Neuronal stem cell (in vitro differentiated cells): ENCODE measurements at places on chromosomes 5 and 9.

DNA sequence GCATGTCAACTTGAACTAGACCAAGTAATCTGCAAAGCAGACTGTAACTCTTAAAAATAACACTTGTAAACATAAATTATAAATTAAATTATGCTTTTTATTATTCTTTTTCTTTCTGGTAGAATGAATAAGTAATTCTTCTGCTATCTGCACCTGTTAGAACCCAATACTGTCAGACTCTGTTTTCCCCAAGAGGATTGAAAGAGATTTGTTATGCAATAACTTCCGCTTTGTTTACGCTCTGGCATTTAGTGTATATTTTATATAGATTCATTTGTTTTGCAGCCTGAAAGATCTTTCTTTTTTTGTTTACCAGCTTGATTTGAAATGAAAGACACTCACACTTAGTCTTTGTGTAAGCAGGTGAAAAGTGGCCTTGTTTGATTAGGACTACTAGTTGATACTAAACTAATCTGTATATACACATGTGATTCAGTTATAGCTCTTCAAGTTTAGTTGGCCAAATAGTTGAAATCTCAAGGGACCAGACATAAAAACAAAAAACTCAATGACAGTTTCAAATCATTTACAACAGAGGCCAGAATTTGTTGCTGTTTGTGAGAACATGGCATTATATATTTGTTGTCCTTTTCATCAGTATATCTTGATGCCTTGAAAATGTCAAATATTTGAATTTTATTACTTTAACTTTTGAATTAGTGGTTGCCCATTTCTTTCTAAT is 155.8 kb downstream of the PBX3 start:
- no peak for DNase-seq

- DNase-seq: no peak
Observed at GRCh38 chr9:20640331-20641187, 18.3 kb upstream of the MLLT3 start.

DNA sequence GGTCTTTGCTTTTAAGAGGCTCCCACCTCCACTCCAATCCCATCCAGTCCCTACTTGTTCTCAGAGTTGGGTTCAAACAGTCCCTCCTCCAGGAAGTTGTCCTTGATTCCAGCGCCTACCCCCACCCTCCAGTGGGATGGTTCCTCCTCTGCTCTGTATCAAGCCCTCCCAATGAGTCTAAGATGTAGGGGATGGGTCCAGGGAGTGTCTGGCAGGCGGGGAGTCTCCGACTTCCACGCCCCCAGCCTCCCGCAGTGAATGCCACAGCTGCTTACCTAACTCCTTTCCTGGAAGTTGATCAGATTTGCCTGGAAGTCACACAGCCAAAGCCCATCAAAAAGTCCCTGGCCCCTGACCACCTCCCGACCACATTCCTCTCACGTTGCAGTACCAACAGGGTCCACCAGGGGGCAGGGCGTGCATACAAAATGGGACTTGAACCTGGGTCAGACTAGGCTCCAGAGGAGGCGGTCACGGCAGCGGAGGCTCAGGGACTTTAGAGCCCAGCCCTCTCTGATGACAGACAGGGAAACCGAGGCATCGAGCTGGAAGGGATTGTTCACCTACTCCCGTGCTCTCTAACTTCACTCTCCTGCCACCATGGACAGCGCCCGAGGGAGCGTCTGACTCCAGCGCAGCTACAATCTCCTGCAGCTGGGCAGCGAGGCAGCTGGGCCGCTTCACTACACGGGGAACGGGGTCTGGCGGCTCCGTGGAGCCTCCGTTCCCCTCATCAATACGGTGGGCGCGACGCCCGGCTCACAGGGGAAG is 25.0 kb upstream of the TDRD7 start:
- DNase-seq: peak; percentile 73

DNA sequence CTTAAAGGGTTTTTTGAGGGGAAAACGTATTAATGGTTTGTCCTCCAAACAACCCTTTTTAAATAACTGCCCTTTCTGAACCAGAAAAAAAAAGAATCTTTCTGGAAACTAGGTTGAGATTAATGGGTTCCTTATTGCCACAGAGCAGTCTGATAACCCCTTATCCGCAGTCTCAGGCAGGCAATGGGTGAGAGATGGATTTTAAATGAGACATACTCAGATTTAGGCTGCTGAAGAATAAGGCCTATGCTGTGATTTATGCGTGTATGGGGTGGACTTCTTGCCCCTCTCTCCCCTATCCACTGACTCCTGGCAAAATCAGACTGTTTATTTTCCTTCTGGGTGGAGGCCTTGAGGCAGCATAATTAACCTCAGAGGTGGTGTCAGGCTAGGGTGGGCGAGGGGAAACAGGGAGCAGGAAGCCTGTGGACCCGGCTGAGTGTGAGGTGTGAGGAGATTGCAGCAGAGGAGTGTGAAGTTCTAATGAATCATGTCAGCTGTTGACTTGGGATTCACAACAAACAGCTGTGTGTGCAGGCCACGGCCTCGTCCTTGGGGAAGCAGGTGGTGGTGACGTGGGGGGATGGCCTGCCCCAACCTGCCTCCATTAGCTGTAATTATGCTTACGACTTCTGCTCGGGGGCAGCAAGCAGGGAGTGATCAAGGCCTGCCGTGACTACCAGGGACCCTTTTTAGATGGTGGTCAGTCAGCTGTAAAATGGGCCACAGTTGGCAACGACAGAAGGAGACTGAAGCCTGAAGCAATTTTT is 196.4 kb downstream of the SEMA6A start:
- DNase-seq: no peak

DNA sequence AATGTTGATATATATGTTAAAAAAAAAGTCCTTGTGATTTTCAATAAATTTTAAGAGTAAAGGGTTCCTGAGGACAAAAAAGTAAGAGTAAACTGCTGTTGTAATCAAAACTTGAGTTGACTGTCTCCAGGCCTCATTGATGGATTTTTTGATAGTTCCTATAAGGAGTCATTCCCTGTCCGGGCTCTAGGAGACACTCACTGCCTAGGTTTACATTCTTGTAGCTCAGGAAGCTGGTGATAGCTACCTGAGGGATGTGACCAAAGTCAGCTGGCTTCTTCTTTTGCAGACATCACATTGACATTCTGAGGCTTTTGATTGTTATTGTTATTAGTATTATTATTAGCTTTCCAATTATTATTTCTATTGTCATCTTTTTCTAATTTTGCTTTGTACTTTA is 116.5 kb upstream of the FBXL7 start:
- DNase-seq: no peak

DNA sequence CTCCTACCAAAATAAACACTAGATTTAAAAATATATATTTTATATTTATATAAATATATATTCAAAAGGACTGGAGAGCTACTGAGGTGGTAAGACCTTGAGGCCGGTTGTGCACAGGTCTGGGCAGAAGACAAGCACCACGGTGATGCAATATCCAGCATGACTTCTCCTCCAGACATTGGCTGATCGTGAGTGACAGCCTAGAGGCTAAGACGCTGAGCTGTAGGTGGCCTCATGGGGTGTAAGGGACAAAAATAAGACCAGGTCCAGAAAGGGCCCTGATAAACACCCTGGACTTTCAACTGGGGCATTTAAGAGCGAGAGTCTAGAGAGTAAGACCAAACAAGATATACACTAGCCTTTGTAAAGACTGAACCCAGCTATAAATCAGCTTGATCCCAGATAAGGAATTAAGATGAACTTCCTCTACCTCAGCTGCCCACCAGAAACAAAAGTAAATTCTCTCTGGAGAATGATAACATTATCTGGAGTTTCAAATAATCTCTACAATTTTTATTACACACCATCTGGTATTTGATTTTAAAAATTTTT is 14.2 kb upstream of the C5orf47 start:
- DNase-seq: no peak

DNA sequence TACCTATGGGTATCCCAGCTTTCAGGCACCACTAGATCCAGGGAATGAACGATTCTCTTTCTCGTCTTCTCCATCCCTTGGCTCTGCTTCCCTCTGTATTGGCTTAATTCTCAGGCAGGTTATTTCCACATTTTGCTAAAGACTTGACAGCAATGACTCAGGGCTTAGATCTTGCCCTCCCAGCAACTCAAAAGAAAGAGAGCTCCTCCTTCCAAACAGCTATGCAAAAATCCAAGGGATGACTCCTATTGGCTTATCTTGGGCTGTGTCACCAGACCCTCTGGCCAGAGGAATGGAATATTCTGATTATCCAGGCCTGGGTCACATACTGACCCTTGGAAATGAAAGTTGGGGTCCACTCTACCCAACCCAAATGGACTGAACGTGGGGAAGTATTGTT is 270.2 kb downstream of the NTRK2 start:
- no peak for DNase-seq

DNA sequence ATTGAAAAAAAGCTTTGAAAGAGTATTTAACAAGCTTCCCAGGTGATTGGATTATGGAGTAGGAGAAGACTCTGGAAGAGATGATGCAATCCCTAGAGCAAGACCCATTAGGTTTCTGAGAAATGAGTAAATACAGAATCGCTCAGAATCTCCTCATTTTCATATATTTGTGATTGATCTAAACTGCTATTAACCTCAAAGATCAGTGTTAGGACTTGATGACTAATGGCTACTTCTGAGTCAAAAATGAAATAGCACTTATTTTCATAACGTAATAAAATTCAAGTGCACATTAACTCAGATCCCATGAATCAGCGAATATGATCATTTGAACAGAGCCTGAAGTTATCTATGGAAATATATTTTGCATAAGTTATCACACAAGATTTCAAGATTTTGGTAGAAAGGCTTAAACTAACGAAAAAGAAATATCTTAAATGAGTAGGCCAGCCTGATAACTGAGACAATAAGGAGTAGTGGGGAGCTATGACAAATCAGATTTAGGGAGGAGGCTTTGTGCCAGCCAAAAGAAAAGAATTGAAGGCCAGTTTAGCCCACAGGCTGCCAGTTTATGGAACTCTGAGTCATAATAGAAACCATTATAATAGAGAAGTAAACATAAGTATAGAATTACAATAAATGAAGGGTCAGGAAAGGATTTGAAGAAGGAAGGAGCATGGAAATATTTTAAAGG is 106.7 kb upstream of the OSMR start:
- no peak for DNase-seq

DNA sequence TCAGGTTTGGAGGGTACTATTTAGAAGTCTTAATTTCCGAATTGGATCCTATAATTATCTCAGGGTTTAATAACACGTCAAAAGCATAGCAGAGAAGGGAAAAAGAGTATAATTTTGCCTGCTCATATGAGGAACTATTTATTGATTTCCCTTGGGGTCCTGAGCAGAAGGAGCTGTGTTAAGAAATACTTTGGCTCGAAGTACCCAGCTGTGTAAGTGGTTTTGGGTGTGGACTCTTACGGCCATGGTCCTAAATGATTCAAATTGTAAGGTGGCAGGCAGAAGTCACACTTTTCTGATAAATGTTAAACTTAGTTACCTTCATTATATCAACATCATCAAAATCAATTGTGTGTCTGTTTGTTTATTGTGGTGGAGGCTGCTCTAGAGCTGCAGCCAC is 190.4 kb downstream of the MTRR start:
- no peak for DNase-seq

DNA sequence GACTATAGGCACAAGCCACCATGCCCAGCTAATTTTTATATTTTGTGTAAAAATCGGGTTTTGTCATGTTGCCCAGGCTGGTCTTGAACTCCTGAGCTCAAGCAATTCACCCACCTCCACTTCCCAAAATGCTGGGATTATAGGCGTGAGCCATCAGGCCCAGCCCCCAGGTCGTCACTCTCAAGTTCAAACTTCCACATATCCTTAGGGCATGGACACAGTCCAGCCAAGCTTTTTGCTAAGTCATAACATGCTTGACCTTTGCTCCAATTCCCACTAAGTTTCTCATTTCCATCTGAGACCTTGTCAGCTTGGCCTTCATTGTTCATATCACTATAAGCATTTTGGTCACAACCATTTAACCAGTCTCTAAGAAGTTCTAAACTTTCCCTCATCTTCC is 43.9 kb upstream of the ARAP3 start:
- DNase-seq: no peak

- DNase-seq: no peak
Observed at GRCh38 chr5:83149671-83150070, 72.3 kb downstream of the XRCC4 start.

DNA sequence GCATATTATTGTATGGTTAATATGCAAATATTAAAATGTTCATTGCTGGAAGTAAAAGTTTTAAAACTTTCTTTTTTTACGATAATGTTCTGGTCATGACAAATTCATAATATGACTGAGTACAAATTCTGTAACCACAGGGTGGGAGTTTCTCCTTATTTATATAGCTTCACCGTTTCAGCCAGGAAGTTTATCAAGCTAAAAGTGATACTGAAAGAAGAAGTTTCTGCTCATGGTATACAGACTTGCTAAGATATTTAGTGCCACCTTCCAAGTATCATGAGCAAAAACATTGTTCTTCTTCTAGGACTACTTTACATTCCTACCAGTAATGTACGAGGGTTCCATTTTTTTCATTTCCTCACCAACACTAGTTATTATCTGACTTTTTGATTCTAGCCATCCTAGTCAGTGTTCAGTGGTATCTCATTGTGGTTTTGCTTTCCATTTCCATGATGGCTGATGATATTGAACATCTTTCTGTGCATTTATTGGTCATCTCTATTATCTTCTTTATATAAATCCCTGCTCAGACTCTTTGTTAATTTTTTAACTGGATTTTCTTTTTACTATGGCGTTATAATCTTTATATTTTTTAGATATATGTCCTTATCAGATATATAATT is 94.2 kb upstream of the PRRC1 start:
- DNase-seq: no peak

DNA sequence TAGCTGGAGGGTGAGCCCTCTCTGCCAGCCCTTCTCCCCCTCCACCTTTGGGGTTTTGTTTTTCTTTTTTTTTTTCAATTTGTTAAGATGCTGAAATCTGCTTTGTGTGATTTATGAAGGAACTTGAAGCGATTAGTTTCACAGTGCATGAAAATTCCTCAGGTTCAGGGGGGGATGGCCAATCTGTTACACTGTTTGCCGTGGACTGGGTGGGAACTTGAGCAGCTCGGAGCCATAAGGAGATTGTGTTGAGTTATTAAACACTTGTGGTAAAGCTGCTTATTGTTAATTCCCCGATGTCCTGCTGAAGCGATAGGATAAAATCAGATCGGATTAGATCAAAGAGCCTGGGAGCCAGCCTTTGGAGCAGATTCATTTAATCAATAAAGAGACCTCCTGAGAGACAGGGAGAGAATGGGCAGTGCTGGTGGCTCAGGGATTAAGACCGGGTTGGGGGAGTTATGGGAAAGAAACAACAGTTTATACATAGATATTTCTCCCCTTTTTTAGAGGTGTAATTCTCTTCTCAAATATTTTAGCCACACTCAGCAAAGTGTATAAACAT is 105.8 kb upstream of the SPATA31D4 start:
- DNase-seq: no peak
